NCI-H69 (cell line): ENCODE measurements at places on chromosomes 5 and 9.

- peak; percentile 48 for DNase-seq
Measured at GRCh38 chr9:126705767-126706697, 92.3 kb downstream of the LMX1B start.

DNA sequence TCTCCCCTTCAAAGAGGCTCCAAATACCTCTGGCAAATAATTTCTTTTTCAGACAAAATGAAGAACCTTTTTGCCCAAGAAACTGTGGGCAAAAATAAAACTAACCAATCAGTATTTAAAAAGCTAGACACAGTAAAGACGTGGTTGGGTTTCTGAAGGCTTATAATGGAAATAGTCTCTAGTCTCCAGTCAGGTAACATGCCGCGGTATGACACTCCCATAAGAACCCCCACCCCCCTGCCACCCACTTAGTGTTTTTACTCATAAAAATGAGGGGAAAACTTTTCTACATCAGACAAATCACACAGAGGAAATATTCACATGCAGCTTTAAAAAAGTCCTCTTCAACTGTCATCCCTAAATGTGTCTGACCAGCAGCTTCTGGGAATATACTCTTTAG is 105.3 kb downstream of the THBS4 start:
- no peak for DNase-seq

DNA sequence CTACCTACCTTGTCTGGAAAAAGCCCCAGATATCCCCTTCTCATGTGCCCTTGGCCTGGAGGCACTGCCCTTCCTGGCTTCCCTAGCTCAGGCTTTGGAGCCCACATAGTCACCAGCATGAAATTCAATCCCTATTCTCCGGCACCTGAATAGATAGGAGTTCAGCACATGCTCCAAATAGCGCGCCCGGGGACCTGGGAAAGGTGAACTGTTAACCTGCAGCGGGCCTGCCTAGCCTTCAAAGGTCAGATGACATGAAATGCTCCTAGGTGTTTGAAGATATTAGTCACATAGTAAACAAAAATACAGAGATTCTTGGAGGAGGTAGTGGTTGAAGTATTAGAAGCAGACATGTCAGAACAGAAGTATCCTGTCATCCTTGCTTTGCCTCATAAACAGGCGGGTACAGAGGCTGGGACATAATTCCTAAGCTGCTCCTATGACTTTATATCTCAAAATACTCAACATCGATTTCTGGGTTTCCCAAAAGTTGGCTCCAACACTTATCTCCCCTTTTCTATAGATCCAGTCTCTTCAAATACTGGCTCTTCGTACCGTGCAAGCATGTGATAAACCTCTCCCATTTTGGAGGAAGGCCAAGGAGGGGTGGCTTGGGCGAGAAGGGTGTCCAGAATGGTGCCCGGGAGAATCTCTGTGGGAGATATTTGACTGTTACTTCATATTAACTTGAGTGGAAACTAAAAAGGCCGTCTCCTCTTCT is 88.0 kb upstream of the ANKH start:
- no peak for DNase-seq

DNA sequence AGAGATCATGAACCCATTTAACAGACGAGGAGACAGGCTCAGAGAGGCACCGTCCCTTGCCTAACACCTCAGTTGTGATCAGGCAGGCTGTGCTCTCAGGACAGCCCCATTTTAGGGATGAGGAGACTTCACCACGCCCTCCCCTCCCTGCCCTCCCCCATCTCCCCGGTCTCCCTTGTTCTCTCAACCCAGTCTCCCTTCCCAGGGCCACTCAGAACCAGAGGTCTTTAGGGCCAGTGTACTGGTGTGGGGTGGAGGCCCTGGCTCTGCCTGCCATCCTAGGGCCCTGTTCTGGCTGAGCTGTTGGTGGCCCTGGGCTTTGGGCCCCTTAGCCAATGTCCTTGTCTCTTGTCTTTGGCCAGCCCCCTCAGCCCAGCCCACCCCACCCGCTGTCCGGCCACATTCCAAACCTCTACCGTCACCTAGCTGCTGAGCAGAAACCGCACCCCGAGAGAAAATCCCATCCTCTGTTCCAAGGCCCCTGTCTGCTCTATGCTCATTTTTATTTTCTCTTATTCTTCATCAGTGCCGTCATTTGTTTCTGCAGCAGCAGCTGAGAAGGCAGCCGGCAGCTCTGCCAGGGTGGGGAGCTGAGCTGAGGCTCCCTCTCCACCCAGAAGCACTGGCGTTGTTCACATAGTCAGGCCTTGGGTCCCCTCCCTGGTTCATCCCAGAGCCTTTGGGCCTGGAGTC is 33.9 kb downstream of the OLFML2A start:
- DNase-seq = no peak

- peak; percentile 96 for DNase-seq
Measured at GRCh38 chr5:73966451-73966850, 340.5 kb downstream of the ARHGEF28 start.

DNA sequence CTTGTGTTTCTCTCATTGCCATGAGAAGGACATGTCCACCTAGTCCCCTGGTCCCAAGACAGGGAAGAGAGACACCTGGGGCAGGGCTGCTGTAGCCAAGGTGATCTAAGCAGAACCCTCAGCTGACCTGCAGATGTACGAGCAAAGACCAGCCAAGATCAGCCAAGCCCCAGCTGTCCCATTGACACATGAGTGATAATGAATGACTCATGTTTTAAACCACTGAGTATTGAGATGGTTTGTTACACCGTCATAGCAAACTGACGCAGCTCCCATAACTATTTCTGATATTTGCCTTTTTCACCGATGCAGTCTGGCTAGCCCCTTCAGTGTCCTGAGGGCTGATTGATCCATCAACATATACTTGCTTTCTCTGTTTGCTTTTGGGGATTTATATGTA is 6.7 kb downstream of the OR1K1 start:
- DNase-seq = no peak

DNA sequence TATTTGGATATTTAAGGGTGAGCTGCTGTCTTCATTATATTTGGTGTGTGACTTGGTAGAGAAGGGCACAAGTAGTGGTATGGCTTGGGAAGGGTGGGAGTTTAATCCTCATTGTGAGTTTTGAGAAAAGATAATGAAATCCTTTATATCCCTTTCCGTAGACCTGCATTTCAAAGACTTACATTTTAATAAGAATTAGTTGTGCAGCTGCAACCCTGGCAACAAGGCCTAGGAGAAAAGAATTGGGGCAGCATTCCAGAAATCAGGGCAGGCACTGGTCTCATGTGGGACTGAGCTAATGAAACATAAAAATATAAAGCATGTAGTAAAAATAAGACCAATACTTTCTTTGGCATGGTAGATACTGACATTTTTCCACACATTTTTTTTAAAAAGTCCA is 60.5 kb downstream of the CDC42SE2 start:
- DNase-seq = no peak

- no peak for DNase-seq
Measured at GRCh38 chr5:158115468-158115867, 256.5 kb upstream of the CLINT1 start.

DNA sequence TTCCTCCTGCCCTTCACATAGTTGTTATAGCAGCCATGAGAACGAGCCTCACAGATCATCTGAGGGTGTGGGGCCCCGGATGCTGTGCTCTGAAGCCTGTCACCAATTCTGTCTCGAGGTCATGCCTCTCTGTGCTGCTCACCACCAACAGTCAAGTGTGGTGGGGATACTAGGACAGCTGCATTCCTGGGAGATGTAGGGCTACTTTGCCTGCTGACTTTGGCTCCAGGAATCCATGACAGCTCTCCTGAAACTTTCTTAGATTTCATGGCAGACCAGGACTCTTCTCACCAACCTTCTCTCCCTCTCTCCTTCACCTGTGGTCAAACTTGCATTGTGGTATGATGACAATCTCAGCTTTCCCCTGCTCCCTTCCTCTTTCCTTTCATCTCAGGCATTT is 395.9 kb downstream of the PSAT1 start:
- DNase-seq = no peak

- no peak for DNase-seq
Measured at GRCh38 chr5:149839761-149840160, 104.8 kb downstream of the PDE6A start.

DNA sequence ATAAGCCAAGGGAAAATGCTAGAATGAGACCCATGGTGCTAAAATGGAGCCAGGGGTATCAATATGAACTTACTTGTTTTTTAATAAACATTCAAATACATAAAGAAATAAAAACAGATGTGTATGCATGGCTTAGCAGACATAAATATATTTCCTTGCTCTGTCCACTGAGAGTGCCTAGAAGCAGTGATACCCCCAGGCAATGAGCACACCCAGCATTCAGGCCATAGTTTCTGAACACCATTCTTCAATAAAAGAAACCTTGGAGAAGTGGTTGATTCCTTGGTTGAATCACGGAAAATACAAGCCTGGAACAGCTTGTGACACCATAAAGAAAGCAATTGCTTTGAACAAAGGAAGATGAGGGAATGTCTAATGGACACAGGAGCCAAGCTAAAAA is 16.5 kb downstream of the LARS1 start:
- DNase-seq = no peak

DNA sequence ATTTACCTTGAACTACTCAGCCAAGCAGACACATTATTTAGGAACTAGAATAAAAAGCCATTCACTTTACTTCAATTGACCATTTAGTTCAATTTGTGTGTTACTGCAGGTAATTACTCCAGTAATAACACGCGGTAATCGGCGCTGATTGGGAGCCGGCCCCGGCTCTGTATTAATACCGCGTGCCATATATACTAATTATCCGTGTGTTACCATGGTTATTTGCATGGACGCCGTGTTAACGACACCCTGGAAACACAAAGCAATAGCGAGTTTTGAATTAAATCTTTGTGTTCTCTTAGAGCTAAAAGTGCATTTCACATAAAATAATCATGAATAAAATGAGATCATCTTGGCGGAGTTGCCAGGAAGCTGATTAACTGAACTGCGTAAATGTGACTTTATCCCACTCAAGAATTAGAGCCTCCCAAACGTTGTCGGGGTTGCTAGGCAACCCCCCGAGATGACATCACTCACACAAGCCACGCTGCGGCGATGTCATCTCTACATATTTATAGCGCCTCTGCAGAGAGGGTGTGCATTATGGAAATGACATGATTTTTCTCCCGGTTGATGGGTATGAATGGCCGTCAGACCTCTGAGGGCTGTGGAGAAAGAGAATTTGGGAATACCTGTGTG is 41.4 kb upstream of the RNU6ATAC start:
- peak; percentile 86 for DNase-seq

GRCh38 chr5:176446028-176446665 is 2.0 kb upstream of the FAF2 start:
- DNase-seq = no peak

- no peak for DNase-seq
Measured at GRCh38 chr5:1317921-1318565, 23.2 kb upstream of the TERT start.

DNA sequence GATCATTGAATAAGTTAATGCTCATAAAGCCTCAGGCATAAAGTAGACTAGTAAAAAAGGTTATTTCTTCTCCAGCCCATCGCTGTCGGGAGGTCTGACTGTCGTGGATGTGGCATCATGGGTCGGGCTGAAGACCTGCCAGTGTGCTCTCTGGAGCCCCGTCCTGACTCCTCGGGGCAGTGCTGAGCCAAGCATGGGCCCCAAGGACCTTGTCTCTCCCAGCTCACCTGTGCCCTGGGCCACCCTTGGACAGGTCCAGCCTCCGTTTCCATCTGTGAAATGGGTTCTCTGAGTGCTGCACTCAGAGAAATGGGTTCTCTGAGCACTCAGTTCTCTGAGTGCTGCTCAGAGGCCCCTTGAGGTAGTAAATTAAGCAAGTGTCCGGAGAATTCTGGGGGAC is 269.0 kb downstream of the GADD45G start:
- no peak for DNase-seq

GRCh38 chr9:121731919-121732318 is 80.5 kb downstream of the DAB2IP start:
- DNase-seq = peak; percentile 31

DNA sequence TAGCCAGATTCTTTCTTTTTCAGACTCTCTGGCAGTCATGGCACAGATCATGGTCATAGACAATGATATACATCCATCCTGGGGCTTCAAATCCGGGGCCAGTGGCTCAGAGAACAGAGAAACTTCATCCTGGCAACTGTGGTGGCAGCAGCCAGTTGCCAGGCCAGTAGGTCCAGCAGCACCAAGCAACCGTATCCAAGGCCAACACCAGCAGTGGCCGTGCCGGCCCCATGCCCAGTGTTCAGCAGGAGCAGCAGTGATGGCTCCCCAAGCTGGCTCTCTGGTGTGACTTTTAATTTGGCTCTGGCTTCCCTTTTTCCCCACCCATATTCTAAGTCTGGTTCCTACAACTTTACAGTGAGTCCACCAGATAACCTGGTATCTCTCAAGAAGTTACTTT is 300.5 kb downstream of the DEPDC1B start:
- DNase-seq = no peak

GRCh38 chr9:112552229-112553056 is 65.8 kb downstream of the KIAA1958 start:
- no peak for DNase-seq

DNA sequence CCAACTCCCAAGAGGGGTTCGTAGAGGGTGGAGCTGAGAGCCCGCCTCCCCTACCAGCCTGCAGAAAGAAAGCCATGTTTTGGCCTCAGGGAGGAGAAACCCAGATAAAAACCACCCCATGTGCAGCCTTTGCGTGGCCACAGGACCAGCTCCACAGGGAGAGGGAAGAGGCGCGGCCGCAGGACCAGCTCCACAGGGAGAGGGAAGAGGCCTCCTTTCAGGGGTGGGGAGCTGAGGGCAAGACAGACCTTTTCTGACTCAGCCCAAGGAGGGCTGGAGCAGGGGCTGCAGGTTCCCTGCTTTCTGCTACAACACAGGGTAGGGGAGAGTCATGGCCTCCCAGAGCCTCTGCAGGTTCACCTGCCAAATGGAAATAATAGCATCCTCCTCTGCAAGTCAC is 37.6 kb upstream of the KCNMB1 start:
- no peak for DNase-seq
